Right ventricle myocardium superior (tissue), 1 donor: ENCODE measurements at places on chromosomes 6 and 20. TPM values are rescaled to one million over a fixed set of nuclear protein-coding genes. Genes with fewer than 3 reads are reported as not detected.

MUC22 gene
- total RNA-seq = 0.19 TPM

ETV7 gene
- not detected for total RNA-seq

NEDD9 gene
- total RNA-seq = 23.7 TPM

SLC17A5 gene
- total RNA-seq = 4.1 TPM

STX7 gene
- 55.1 TPM for total RNA-seq

SNX21 gene
- 22.1 TPM for total RNA-seq

GRIK2 gene
- 5.5 TPM for total RNA-seq

LY86 gene
- total RNA-seq = 0.89 TPM

SNPH gene
- 8.9 TPM for total RNA-seq

TP53TG5 gene
- 1.2 TPM for total RNA-seq

CCN6 gene
- not detected for total RNA-seq

EPPIN gene
- not detected for total RNA-seq

IYD gene
- total RNA-seq = not detected

CLIC5 gene
- 279 TPM for total RNA-seq

SAMD3 gene
- total RNA-seq = 0.19 TPM

SNAP25 gene
- total RNA-seq = not detected

TBX18 gene
- 5.5 TPM for total RNA-seq

AVP gene
- 0.51 TPM for total RNA-seq

ZBTB46 gene
- 13.5 TPM for total RNA-seq

CD40 gene
- 7.4 TPM for total RNA-seq

LAMA2 gene
- total RNA-seq = 115 TPM

LTB gene
- not detected for total RNA-seq

GCNT2 gene
- total RNA-seq = 37.1 TPM

DACT2 gene
- total RNA-seq = 1.6 TPM

DNA sequence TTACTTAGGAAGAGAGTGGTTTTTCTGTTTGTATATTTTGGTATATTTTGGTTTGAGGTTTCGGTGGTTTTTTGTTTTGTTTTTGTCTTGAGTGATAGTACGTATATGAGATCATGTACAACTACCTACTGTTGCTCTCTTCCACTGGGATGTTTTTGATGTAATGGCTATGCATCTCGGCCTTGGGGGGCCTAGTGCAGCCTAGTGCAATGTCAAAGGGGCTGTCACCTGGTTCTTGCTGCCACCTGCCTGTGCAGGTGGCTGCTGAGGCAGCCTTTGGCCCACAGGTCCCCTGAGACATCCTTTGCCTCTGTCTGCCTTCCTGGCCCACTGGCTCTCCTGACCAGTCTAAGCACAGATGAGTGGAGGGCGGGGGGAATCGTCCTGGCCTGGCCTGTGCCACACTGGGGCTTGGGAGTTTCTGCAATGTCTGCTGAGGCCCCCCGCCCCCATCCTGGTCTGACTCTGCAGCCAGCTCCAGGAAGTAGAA, 546.6 kb downstream of the CD83 start:
- no peak for DNase-seq

DNA sequence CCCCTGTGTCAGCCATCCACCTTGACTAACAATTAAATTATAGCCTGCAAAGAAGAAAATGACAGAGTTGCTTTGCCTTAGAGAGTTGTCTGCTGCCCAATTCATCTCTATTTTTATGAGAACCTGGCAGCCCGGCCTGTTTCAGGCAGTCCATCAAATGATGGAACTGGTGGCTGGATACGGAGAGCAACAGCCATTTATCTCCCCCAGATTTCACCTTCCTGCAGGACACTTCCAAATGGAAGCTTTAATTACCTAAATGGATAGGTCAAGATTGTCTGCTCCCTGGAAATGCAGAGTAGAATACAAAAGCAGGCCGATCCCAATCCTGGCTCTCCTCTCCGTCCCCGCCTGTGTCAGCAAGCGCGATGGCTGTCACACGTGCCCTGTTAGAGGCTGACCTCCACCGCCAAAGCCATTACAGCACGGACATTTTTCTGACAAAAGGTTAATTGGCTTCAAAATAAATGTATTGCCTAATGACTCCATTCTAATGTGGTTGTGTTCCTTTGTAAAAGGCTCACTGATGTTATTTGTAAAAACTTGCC, 86.7 kb downstream of the PACRG start:
- DNase-seq = no peak

GRCh38 chr20:32763202-32764004, 1.2 kb downstream of the DNMT3B start:
- DNase-seq = no peak

GRCh38 chr6:139595183-139595582, 220.7 kb upstream of the CITED2 start:
- no peak for DNase-seq

- DNase-seq = no peak
Measured at GRCh38 chr6:158810155-158811095, 8.7 kb downstream of the EZR start.

- DNase-seq = no peak
Measured at GRCh38 chr6:18415671-18416340, 28.7 kb downstream of the RNF144B start.

DNA sequence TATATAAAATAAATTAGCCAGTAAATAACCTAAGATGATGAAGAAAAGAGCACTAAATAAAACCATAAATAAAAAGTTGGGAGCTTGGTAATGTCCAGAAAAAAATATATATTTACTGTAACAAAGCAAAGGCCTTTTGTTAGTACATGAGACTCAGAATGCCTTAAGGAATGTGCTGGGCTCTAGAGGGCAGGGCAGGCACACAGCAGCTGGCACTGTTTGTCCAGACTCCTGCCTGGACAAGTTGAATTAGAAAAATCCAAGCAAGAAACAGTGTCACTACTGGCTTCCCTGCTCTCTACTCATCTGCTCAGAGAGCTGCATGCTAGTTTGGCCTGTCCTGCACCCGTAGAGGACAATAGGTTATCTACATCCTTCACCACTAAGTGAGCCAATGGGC, 8.8 kb downstream of the DEFB129 start:
- peak; percentile 42 for DNase-seq

- DNase-seq = no peak
Measured at GRCh38 chr20:58402827-58403226, 13.8 kb downstream of the VAPB start.

DNA sequence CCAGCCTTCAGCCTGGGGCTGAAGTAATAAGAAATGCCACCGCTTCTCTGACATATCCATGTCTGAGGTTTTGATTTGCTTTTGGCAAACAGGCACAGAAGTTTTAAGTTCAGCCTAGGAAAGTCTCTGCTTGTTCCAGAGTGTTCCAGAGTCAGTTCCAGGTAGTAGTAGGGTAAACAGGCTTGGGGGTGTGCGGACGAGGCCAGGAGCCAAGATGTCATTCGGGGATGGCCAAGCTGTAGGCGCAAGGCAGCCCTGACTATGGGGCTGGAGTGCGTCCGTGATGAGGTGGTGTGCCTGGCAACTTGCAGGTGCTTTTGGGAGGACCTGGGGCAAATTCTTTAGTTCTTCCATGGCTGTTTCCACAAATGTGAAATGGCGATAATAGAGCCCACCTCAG, 60.3 kb downstream of the IRF4 start:
- no peak for DNase-seq

- peak; percentile 50 for DNase-seq
Measured at GRCh38 chr6:42166444-42167141, 6.6 kb upstream of the GUCA1A start.

GRCh38 chr20:36562724-36563123, 10.7 kb upstream of the TGIF2 start:
- no peak for DNase-seq

- DNase-seq = no peak
Measured at GRCh38 chr20:24420567-24420966, 48.9 kb upstream of the SYNDIG1 start.

GRCh38 chr20:25005661-25006060, 13.1 kb upstream of the APMAP start:
- DNase-seq = no peak

- no peak for DNase-seq
Measured at GRCh38 chr20:51500311-51500710, 42.2 kb downstream of the NFATC2 start.

- DNase-seq = peak; percentile 15
Measured at GRCh38 chr20:57790176-57790575, 80.4 kb upstream of the PMEPA1 start.

GRCh38 chr20:481167-481566, 18.8 kb upstream of the TBC1D20 start:
- DNase-seq = no peak

GRCh38 chr6:138692978-138693909, 80.3 kb upstream of the CCDC28A start:
- DNase-seq = peak; percentile 76

DNA sequence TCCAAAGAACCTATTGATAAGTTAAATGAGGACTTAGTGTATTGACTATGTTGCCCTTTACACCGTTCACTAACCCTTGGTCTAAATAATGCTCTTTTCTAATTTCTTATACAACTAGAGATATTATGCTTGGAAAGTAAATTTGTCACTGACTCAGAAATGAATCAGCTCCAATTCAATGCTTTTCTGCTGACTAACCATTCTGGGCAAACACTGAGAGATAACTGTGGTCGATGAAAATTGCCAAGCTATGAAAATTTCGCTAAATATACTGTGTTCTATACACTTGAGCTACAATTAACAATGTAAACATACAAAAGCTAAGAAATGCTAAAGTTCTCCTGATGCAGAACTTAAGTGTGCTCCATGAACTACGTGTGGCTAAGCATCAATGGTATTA, 23.1 kb upstream of the FBXO9 start:
- no peak for DNase-seq

- DNase-seq = peak; percentile 79
Measured at GRCh38 chr20:47276851-47277534, 79.5 kb downstream of the ZMYND8 start.

DNA sequence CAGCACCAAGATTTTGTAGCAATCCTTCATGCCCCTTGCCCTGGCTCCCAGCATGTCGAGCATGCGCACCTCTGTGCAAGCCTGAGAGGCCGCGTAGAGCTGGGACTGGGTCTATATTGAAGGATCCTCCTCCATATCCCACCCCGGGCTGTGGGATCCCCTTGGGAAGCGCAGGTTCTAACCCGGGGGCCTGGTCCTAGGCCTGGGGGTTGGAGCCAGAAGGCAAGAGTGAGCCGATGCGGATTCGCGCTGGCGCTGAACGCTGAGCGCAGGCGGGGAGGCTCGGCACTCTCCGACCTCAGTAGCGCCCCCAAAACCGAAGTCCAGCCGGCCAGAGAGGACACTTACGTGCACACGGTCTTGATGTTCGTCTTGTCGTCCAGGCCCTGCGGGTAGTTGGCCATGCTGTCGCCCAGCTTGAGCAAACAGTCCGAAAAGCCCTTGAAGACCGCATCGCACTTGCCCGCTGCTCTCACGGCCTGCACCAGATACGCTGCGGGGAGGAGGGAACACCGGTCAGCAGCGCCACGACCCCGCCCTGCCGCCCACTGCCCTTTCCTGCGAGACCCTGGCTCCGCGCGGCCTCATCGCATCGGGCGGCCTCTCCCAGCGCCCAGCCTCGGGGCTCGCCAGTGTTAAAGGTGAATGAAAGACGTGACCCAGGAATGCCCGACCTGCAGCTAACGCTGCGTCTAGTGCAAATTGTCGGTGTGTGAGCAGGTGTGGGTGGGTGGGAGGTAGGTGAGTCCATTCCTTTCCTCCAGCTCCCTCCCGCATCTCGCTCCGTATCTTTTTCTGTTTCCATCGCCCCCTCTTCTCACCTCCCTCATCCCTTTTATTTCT, 4.5 kb downstream of the NRN1 start:
- DNase-seq = peak; percentile 49

GRCh38 chr6:25585225-25585624, 66.8 kb upstream of the SCGN start:
- DNase-seq = no peak

GRCh38 chr6:19721766-19722377, 115.3 kb upstream of the ID4 start:
- no peak for DNase-seq

DNA sequence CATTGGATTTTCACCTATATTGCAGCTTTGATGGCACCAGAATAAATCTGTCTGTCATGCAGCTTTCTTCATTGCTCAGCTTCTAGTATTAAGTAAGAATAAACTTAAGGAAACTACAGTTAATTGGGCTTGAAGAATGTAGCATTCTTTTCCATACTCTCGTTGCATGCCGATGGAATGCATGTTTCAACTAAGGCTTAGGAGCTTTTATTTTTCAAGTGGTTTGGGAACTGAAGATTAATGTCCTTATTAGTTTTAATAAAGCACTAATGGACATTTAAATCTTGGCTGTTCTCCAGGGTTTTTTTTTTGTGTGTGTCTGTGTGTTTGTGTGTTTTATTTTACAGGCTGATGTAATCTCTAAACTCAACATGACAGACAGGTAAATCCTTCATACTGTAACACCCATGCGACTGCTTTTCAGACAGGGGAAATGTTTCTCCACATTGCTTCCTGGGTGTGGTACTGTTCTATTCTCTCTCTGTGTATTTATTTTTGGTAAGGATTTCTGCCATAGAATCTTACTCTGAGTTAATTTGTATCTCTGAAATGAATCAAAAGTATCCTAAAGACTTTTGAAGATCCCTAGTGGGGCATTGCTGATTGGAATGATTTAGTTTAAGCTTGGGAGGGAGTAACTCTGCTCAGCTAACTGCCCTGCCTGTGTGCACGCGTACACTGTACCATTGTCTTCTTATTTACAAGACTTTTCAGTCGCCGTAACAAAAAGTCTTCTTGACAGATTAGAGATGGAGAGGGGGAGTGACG, 38.0 kb downstream of the SLC9A8 start:
- DNase-seq = no peak

- DNase-seq = no peak
Measured at GRCh38 chr20:1341561-1342265, 12.8 kb upstream of the SDCBP2 start.
